Stimulated activated naive B cell treated with anti-CD40 and anti-IgM and Interleukin-4, amounts not matched to agents 10 μg/mL and 1 μg/mL and 100 μg/mL, for 72 hours (primary cell): ENCODE measurements at places on chromosomes 6 and 20.

DNA sequence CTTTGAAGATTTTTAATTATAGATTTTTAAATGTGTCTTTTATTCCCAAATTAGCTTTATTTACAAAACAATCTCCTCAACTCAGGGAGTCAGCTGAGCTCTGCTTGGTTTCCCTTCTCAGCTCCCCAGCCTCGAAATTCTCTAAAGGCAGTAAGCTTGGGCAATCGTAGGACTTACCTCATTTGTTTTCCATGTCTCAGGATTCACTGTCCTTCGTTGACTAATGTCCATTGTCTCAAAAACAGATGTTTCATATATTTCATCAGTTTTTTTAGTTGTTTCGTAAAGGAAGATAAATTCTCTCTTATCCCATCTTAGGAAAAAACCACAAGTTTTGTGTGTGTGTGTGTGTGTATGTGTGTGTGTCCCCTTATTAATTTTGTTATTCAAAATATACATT lies 102.2 kb upstream of the ADGRF1 start:
- no peak for DNase-seq

DNA sequence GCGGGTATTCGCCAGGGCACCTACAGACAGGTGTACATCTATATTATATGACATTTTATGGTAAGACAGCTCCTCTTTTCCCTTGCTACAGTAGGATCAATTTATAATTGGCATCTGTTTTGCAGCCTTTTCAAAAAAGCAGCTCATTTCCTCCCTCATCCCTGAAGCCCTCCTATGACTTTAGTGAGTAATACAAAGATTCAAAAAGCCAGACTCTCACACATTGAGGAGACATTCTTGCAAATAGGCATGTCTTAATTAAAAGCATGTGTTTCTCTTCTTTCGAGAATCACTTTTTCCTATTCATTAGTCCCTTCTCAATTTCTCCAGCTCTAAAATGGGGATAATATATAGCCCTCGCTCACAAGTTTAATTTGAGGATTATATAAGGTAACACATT lies 283.4 kb downstream of the TBC1D7 start:
- DNase-seq: no peak

DNA sequence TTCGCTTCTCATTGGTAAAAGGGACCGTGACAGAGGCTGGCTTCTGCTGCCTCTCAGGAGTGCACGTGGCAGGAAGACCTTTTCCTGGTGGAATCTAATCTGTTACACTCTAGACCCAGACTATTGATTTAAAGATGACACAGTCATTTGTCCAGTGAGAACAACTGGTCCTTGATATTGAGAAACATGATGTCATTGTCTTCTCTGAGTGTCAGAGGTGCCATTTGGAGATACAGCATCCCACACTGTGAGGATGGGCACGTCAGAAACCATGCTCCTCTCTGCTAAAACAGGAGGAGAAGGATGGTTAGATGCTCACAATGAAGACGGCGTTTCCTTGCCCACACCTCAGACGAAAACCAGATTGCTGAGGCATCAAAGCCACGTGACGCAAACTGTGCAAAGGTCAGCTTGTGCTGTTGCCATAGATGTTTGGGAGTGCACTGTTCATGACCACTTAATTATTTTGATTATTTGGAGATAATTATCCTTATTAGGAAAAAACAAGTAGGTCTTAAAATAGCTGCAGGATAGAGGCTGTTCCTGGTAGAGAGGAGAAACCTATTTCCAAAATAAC lies 169.0 kb downstream of the SMOC2 start:
- DNase-seq: no peak

DNA sequence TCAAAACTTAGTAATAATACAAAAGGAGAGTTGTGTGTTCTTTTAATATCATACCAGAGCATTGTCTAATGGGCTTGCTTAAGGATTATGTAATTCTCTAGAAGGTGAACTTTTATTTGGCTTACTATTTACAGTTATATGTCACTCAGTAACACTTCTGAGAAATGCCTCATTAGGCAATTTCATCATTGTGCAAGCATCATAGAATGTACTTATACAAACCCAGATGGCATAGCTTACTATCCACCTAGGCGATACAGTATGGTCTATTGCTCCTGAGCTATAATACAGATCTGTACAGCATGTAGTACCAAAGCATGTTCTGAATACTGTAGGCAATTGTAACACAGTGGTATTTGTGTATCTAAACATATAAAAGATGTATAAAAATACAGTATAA lies 340.1 kb downstream of the PHF3 start:
- no peak for DNase-seq

DNA sequence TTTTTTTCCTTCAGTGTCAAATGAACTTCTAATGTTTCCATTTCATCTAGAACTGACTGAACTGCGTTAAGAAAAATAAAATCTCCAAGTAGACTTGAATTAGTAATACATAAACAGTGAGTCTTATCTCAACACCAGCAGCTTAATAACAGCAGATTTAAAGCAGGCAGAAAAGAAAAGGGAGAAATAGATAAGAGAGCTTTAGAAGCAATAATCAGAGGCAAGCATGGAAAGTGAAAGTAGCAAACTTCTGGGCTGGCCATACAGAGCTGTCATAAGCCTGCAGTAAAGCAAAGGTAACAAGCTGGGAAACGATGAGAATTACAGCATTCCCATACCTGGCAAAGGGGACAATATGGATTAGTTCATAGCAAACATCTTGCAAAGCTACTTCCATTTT lies 16.9 kb upstream of the ANGPT4 start:
- no peak for DNase-seq
